ENCODE measurements at places on chromosomes 2 and 18.

DNA sequence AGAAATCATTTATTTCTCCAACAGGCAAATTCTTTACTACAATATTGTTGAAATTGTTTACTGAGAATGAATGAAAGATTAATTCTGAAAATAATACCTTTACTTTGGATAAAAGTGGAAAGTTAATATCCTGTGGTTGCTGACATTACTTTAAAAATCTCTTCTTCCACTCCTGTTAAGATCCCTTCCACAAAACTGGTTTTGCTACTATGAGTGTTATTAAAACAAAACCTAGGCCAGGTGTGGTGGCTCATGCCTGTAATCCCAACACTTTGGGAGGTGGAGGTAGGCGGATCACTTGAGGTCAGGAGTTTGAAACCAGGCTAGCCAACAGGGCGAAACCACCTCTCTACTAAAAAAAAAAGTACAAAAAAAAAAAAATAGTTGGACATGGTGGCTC, 123.9 kb upstream of the CCDC150 start:
- DNase-seq: no peak

GRCh38 chr2:134381141-134381540, 127.3 kb downstream of the MGAT5 start:
- DNase-seq: no peak

DNA sequence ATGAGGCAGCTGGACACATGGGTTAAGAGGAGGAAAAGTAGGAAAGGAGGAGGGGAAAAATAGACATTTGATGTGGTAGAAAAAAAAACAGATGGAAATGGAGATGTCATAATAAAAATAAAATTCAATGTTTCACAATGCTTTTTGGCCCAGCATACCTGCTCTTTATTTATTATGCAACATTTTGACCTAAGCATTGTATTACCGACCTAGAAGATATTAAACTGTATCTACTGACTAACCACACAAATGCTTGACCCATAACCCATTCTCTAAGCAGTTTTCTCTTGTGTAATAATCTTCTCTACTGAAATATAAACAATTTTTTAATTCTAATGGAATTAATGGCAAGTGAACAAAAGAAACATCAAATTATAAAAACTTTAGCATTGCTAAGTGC, 362.3 kb downstream of the FBXO15 start:
- DNase-seq: no peak

GRCh38 chr18:63994783-63995399, 25.0 kb downstream of the SERPINB8 start:
- peak; percentile 50 for DNase-seq

GRCh38 chr2:178106053-178106452, 6.2 kb upstream of the RBM45 start:
- no peak for DNase-seq

DNA sequence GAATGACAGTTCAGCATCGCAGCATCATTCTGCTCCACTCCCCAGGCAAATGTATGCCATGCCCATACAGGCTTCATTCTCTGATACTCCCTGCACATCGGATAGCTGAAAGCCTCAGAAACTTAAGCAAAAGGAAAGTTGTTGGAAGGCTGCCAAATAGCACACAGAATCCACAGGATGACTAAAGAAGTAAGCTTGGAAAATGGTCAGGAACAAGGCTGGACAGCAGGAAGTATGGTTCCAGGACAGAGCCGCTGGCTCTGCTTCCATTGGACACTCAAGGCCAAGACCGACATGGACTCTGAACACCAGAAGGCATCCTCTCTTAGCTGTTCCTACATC, 256.5 kb downstream of the CDH20 start:
- no peak for DNase-seq

GRCh38 chr2:177124371-177124770, 88.2 kb upstream of the HNRNPA3 start:
- no peak for DNase-seq

- no peak for DNase-seq
These were observed 418.8 kb downstream of the NRXN1 start for GRCh38 chr2:50613161-50613560.

DNA sequence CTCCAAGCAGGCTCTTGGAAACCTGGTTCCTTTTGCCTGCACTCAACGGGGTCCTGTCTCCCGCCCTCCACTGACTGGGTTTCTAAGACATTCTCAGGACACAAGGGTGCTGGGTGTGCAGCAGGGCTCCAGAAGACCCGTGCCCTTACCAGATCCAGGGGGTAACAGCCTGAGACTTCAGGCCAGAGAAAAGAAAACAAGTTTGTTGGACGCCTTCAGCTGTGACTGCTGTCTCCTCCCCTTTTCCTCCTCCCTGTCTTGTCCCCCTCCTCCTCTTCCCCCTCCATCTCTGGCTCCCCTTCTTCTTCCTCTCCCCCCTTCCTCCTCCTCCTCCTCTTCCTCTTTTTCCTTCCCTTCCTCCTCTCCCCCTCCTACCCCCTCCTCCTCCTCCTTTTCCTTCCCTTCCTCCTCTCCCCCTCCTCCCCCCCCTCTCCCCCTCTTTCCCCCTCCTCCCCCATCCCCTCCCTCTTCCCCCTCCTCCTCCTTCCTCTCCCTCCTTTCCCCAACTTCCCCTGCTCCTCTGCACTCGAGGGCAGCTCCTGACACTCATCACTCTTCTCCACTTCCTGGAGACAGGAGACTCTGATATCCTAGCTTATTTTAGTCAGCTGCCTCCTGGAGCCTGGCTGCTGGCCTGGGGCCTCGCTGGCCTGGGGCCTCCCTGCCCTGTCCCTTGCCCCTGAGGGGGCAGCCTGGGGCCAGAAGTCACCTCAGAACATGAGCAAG, 12.4 kb downstream of the ADRA2B start:
- DNase-seq: peak; percentile 20

DNA sequence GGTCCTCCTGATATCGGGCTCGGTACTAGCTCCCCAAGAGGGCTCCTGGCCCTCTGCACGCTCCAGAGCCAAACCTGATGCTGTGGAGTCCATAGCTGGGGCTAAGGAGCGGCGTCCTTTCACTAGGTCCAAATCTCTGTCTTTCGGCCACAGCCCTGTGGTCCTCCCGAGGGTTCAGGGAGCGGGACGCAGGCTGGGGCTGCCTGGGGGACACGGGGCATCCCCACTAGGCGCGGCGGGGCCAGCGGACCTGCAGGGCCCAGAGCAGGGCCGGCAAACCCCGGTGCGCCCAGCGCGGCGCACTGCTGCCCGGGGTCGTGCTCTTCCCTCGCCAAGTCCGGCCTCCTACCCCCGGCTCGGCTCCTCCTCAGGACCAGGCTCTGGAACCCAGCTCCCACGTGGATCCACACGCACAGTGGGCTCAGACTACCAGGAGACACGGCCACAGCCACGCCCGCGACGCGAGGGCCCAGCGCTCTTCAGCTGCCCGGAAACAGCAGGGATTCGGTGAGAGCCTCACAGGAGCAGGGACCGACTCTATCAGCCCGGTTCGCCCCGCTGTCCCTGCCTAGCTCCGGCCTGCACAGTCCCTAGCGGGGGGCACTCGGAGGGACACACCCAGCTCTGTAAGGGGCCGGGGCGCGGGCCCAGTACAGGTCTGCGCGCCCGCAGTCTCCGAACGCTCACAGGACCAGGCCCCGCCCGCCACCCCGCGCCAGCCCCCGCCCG, 593 bp downstream of the ZNF514 start:
- DNase-seq: peak; percentile 73

DNA sequence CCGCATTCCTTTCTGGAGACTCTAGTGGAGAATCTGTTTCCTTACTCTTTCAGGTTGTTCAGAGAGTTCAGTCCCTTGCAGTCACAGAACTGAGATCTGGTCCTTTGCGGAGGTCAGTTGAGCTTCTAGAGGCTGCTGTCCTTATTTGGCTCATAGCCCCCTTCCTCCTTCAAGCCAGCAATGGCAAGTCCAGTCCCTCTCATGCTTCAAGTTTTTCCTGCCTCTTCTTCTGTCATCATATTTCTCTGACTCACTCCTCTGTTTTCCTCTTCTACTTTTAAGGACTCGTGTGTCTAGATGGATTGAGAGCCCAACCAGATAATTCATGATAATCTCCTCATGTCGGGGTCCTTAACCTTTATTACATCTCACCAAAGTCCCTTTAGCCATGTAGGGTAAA, 173.5 kb upstream of the FOSL2 start:
- no peak for DNase-seq

DNA sequence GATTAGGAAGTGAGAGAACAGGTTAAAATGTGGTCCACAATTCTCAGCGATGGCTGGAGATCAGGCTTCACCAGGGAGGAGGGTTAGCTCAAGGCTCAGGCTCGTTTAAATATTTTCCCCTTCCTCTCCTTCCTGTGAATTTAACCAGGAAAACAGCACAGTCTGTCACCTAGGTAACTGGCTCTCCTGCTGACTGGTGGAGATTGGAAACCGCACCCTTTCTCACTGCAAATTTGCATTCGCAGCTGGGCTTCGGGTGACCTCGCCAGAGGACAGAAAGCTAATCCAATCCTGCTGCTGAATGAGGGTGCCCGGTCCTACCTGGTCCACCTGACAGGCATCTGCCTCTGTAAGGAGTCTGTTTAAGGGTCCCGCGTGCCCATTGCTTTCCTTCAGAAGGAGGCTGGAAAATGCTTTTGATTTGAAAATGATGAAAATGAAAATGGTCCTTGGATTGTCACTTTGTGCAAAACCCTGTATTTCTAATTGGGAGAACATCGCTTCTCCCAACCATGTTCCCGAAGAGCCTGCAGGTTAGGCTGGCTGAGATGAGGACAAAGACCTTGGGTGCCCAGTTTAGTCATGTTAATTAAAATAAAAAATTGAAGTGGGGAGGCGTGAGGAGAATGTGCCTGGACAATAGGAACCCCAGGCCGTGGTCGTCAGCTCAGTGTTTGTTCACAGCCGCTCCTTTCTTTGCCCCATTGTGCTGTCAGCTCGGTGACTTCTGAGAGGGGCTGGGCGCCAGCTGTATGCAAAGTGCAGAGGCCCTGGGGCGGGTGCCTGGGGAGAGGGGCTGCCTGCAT, 43.4 kb upstream of the MTCL1 start:
- DNase-seq: no peak

DNA sequence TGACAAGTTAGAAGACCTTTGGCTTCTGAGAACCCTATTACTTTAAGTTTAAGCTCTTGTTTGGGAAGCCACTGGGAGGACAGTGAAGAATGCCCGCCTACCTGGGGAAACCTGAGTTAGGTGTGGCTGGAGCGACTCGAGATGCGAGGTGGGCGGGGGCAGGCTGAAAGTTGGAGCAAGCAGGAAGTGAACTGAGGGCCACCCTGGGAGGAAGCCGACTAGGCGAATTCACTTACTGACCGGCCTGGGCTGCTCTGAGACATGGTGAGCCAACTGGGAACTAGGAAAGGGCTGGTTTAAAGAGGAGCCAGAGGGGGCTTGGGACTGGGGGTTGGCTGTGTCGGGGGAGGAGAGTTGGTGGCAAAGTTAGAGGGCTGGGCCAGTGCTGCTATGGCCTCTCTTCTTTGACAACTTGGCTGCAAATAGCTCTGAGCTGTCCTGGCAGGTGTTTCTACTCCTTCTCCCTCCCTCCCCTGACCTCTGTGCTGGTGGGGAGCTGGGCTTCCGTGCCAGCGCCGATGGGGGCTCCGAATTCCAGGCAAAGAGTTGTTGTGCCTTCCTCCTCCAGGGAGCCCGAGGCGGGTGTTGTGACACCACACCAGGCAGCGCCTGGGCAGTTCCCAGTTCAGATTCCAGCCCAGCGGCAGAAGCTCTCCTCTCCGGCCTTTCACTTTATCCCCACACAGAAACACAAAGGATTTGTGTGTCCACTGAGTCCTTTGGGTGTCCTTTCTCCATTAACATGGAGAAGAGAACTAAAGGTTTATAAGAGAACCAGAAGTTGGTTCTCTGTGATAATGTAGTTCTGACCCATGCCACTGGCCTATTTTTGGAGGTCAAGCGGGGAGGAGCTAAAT, at the start of gene VAMP8:
VAMP8 (plus strand) TSS at position 201 of the 857 bp plus-strand sequence; CDS start at position 262, 61 bp downstream.
- peak; percentile 90 for DNase-seq

DNA sequence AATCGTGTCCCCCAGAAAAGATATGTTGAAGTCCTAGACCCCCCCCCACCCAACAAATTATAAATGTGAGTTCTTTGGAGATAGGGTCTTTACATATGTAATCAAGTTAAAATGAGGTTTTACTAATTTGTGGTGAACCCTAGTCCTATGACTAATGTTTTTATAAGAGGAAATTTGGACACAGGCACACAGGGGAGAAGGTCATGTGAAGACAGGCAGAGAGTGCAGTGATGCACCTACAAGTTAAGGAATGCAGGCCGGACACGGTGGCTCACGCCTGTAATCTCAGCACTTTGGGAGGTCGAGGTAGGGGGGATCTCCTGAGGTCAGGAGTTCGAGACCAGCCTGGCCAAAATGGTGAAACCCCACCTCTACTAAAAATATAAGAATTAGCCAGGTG, 5.8 kb upstream of the PMAIP1 start:
- no peak for DNase-seq

DNA sequence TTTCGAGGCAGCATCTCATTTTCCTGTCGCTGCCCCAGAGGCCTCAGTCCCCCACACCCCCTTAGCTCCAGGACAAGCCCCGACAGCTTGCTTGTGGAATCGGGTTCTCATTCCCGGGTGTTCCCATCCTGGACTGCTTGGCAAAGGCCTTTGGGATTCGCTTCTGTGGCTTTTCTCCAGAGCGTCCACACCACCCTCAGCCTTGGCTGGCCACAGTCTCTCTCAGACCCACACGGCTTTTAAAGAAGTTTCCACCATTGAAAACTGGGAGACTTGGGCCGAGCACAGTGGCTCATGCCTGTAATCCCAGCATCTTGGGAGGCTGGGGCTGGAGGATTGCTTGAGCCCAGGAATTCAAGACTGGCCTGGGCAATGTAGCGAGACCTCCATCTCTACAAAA, 2.7 kb downstream of the ESPNL start:
- DNase-seq: no peak

DNA sequence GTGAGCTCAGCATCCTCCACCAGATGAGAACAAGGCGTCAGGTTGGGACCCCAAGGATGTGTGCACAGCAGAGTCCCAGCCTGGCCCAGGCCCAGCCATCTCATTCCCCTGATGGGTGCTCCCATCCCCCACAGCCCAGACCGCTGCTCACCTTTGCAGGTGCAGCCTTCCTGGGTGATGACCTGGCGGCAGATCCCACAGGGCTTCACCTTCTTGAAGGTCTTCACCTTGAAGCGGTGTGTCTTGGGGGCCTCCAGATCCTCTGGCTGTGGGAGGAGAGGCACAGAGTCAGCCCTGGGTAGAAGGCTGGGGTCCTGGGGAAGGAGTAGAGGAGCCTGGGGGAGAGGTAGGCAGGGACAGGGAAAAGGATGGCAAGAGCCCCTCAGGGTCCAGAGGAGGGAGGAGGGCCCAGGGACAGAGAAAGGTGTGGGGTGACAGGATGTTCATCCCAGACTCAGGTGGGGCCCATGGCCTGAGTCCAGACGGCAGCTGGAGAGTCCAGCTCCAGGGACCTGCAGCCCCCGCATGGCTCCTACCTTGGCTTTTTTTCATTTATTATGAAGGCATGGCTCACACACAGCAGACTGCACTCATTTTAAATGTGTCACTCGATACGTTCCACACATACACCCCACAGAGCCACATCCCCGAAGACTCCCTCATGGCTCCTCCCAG, 11.9 kb downstream of the TNS1 start:
- no peak for DNase-seq

DNA sequence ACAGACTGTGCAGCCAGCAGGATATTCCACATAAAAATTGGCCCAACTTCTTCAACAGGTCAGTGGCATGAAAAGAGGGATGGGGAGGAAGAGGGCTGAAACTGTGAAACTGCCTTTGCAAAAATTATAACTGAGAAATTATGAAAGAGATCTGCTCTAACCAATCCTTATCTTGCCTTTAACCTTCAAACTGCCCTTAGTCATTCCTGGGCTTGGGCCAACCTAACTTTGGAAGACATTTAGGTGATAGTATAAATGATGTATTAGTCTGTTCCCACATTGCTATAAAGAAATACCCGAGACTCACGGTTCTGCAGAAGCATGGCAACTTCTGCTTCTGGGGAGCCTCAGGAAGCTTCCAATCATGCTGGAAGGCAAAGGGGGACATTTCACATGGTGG, 74.5 kb downstream of the RPL31 start:
- DNase-seq: no peak

All from lower lobe of right lung (tissue), 2 donors.